ENCODE measurements at places on chromosomes 3 and 15. TPM values are rescaled to one million over a fixed set of nuclear protein-coding genes. Genes with fewer than 3 reads are reported as not detected.

GRCh38 chr3:149783576-149783975, 8.8 kb downstream of the ANKUB1 start:
- H3K36me3 ChIP-seq = no peaks in the 10 kb centered on the region
- H3K4me3 ChIP-seq = no peak overlapping the region
- DNase-seq = no peak
- H3K27ac ChIP-seq = no peak overlapping the region
- no peaks in the 10 kb centered on the region for H3K4me1 ChIP-seq
- H3K27me3 ChIP-seq = no peaks in the 10 kb centered on the region

GRCh38 chr15:61248790-61249189, 19.7 kb upstream of the RORA start:
- H3K36me3 ChIP-seq = no peaks in the 10 kb centered on the region
- no peaks in the 10 kb centered on the region for H3K27me3 ChIP-seq
- no peak for DNase-seq
- H3K4me1 ChIP-seq = no peaks in the 10 kb centered on the region
- H3K4me3 ChIP-seq = no peak overlapping the region
- no peak overlapping the region for H3K27ac ChIP-seq

DNA sequence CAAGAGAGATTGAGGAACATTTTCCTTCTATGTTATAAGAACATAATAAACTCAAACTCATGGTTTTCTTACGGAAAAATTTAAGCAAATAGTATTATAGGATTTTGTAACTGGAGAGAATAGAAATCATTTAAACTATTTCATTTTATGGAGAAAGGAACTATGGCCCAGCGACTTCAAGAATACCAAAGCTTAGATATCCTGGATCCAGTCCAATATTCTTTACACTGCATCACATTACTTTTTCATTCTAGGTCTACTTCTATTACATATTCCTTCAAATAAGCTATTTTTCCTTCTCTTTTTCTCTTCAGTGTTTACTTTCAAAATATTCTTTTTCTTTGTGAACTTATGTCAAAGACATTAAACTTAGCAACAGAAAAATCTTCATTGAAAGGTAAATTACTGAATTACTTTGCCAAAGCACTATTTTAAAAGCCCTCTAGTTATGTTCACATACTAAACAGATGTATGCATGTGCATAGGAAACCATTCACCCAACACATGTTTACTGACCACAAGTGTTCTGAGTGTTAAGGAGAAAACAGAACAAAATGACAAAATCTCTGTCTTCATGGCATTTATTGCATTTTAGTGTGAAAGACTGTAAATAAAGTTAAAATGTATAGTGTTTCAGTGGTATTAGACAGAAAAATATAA, 20.4 kb downstream of the KPNA4 start:
- DNase-seq = peak; percentile 33
- H3K4me3 ChIP-seq = no peak overlapping the region
- peaks cover 14% of the 10 kb centered on the region for H3K4me1 ChIP-seq

DNA sequence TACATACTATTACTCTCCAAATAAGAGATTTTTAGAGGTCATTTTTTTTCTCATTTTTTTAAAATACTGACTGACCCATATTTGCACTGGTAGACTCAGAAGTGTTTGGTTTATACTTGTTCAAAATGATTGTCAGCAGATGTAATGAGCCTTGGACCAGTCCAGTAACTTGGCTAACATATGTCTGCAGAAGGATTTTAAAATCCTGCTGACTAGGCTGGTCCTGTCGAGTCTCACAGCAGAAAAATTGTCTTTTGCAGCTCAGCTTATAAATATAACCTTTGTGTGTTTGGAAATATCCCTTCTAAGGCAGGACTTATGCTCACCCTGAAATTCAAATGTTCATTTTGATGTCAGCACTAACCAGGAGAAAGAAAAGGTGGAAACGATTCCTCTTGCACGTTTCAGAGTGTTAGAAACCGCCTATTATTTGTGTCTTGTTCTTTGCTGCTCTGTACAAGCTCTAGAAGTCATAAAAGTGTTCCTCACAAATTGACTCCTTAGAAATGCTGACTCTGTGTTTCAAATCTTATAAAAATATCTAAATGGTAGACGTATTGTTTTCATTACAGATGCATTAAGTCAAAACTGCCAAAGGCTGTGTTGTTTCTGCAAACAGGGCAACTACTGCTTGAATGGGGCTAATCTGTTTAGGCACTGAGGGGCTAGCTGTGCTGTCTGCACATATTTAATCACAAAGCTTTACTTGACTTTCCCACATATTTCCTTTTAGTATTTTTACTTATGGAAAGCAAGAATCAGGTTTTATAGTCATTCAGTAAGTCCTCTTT, 95.3 kb downstream of the CHL1 start:
- H3K27ac ChIP-seq = no peak overlapping the region
- H3K4me1 ChIP-seq = no peaks in the 10 kb centered on the region
- no peaks in the 10 kb centered on the region for H3K27me3 ChIP-seq
- H3K36me3 ChIP-seq = no peaks in the 10 kb centered on the region
- H3K4me3 ChIP-seq = no peak overlapping the region
- DNase-seq = no peak

- H3K4me3 ChIP-seq = no peak overlapping the region
- H3K4me1 ChIP-seq = no peaks in the 10 kb centered on the region
- no peak for DNase-seq
- H3K36me3 ChIP-seq = no peaks in the 10 kb centered on the region
- H3K27ac ChIP-seq = no peak overlapping the region
Measured at GRCh38 chr15:78414621-78415250, 23.3 kb upstream of the IREB2 start.

CCR1 gene
- not detected for total RNA-seq

- no peaks in the 10 kb centered on the region for H3K27me3 ChIP-seq
- no peaks in the 10 kb centered on the region for H3K36me3 ChIP-seq
- H3K4me1 ChIP-seq = peaks cover 7% of the 10 kb centered on the region
- DNase-seq = no peak
- no peak overlapping the region for H3K27ac ChIP-seq
Measured at GRCh38 chr15:39896101-39896500, 24.0 kb downstream of the GPR176 start.

GRCh38 chr3:43362961-43363360, 76.6 kb downstream of the SNRK start:
- H3K36me3 ChIP-seq = no peaks in the 10 kb centered on the region
- H3K4me3 ChIP-seq = no peak overlapping the region
- H3K27me3 ChIP-seq = no peaks in the 10 kb centered on the region
- H3K27ac ChIP-seq = no peak overlapping the region

LRTM1 gene
- not detected for total RNA-seq

DNA sequence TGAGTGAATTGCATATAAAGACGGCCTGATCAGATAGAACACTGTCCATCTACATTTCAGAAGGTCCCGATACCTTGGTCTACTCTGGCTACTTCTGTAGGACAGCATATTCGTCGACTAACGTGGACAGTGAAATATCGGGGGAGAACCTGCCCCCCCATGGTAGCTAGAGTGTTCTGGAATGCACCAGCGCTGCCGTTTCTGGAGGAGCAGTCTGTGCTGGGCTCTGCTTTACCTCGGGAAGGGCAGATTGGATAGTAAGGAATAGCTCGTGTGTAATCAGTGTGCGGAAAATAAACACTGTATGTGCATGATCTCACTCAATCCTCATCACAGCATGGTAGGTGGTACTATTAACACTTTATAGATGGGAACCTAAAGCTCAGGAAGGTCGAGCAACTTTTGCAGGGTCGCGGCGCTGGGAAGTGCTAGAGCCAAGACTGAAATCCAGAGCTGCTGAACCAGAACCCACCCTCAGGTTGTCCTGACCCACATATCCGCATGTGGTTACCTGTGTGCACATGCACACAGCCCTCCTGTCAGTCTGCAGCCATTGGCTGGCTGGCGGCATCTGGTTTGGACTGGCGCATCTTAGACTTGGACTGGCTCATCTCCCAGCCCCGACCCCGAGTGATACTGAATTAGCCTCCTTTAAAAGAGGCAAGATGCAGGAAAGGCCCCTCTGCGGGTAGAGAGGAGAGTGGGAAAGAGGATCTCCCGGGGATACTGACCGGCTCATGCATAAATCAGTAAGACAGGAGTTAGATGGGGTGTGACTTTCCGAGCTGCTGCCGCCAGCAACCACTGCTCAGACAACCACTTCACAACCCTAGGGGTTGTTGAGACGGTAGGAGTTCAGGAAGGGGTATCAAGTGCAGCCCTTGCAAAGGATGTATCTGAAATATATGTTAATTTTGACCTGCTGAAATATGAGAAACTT, 155.0 kb upstream of the BHLHE40 start:
- no peak overlapping the region for H3K27ac ChIP-seq
- DNase-seq = no peak
- no peak overlapping the region for H3K4me3 ChIP-seq
- H3K4me1 ChIP-seq = no peaks in the 10 kb centered on the region
- no peaks in the 10 kb centered on the region for H3K27me3 ChIP-seq

- H3K4me1 ChIP-seq = peaks cover 6% of the 10 kb centered on the region
- no peak overlapping the region for H3K4me3 ChIP-seq
- H3K27me3 ChIP-seq = no peaks in the 10 kb centered on the region
- no peak overlapping the region for H3K27ac ChIP-seq
Measured at GRCh38 chr3:177460047-177460446, 262.8 kb upstream of the TBL1XR1 start.
